ENCODE measurements at places on chromosomes 13 and 19.

GRCh38 chr13:51794964-51795363 lies 9.0 kb downstream of the DHRS12 start:
- no peak for DNase-seq

DNA sequence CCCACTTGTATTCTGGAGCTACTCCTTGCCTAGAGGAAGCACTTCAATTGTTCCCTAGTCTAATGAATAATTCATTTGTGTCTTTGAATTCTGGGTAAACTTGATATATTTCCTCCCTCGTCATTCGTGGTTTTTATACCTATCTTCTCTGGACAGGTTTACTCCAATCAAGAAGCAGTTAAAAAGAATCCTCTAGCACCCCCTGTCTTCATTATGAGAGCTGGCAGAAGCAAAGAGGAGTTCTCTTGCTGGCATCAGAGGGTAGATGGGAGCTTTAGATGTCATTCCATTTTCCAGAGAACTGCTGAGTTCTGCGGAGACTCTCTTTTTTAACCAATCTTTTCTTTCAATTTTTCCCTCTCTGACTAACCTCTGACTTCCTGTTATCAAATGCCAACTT lies 627.7 kb downstream of the FGF9 start:
- DNase-seq, result no peak

GRCh38 chr19:11535792-11536595 lies 2.7 kb upstream of the CNN1 start:
- DNase-seq, result peak; percentile 52

DNA sequence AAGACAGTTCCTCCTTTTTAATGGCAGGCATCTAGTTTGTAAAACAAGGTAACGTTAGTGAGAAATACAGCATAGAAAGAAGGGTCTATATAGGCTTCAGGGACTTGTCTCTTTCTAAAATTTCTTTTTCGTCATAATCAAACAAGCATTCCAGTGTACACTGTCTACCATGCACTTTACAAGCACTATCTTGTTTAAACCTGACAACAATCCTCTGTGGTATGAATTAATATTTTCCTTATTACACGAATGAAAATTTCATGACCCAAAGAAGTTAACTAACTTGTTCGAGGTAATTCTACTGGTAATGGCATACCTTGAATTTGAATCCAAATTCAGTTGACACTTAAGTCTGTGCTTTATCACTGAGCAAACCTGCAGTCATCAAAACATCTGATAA lies 399.7 kb upstream of the NBEA start:
- DNase-seq, result peak; percentile 70

All from bronchial epithelial cell (primary cell).